ENCODE measurements at places on chromosomes 16 and 17. TPM values are rescaled to one million over a fixed set of nuclear protein-coding genes. Genes with fewer than 3 reads are reported as not detected.

DNA sequence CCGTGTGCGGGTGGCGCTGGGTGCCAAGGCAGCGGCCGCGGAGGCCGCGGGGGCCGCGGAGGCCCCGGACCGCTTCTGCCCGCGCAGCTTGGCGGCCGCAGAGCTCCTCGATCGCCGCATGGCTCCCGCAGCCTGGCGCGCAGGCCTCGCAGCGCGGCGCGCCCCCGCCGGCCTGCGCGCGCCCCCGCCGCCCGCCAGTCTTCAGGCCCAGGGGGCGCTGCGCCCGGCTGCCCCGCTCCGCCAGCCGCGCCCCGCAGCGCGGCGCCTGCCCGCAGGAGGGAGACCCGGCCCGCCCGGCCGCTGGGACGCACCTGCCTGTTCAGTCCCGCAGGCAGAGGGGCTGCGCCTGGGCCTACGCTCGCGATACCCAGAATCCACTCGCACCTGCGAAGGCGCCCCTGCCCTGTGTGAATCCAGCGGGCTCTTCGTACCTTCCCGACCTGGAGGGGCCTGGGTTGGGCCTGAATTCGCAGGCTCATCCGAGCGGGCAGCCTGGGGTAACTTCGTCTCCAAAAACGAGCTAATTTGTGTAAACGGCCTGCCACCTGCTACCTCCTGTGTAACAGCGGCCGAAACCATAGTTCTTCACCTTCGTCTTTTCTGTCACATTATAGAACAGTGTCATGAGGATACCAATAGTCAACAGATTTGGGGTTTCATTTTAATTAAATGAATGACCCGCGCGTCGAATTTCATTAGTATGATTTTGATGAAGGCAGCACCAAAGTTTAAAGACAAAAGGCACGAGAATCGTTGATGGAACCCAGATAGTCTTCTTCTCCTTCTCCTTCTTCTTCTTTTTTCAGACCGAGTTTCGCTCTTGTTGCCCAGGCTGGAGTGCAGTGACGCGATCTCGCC, at the start of gene CENPV:
Gene CENPV, minus strand, starts transcription at position 153 of the 858 bp plus-strand sequence. Its CDS starts 33 bp downstream, at position 120.
- DNase-seq, result peak; percentile 53

DNA sequence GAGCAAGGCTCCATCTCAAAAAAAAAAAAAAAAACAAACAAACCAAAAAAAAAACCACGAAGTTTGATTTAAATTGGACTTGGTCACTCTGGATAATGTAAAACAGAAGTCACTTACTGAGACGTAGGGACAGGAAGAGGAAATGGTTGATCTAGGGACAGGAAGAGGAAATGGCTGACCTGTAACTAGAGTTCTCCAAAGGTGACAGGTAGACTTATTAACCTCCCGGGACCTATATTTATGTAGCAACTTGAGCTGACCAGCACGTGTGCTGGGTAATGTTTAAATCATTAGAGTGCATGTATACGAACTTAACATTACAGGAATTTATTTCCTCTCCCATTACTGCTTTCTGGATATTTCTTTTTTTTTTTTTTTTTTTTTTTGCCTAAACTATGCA, 81.5 kb upstream of the DHX40 start:
- no peak for DNase-seq

- DNase-seq, result no peak
Measured at GRCh38 chr16:78972006-78972405, 628.5 kb downstream of the MAF start.

The PSMC3IP gene
- 6.6 TPM for total RNA-seq

All from cardiac muscle cell (in vitro differentiated cells and primary cell).